ENCODE measurements at places on chromosomes 5 and 9. TPM values are rescaled to one million over a fixed set of nuclear protein-coding genes. Genes with fewer than 3 reads are reported as not detected.

- DNase-seq, result no peak
These were observed 1845.9 kb downstream of the MAT2B start for GRCh38 chr5:165351342-165351741.

GRCh38 chr5:44167540-44167939, 221.7 kb downstream of the FGF10 start:
- DNase-seq, result no peak

Gene ECSCR
- total RNA-seq, result 67.7 TPM

- DNase-seq, result no peak
These were observed 49.1 kb upstream of the OSMR start for GRCh38 chr5:38796742-38797108.

DNA sequence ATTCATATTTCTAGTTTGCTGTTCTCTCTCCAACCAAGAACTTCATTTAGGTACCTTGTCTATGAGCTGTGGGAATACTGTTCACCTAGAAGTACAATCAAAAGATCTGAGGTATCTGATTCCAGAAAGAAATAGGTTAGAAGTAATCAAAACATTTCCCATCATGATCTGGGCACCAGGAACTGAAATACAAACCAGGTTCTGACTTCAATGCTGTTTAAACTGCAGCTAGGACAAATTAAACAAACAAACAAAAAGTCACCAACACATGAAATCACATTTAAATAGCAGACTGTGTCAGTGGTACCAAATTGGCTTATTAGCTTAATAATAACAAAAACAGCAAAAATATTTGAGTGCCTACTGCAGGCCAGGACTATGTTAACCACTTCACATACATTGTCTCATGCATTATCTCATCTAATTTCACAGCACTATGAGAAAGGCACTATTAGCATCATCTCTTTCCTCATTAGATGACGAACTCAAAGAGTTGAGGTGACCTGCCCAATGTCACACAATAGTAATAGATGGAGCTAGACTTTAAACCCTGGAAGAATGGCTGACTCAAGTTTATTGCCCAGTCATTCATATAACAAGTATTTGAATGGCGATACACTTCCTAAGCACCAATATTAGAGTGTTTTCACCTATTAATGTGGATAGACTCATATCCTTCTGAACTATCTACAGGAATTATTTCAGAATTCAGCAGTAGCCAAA, 14.5 kb downstream of the PLPP1 start:
- DNase-seq, result no peak

GRCh38 chr9:68780720-68781119, 75.7 kb downstream of the PIP5K1B start:
- DNase-seq, result peak; percentile 1

Data from HT1080 (cell line).